ENCODE measurements at places on chromosomes 6 and 20.

GRCh38 chr6:73985891-73986290 lies 289.9 kb downstream of the CD109 start:
- DNase-seq: peak; percentile 86

DNA sequence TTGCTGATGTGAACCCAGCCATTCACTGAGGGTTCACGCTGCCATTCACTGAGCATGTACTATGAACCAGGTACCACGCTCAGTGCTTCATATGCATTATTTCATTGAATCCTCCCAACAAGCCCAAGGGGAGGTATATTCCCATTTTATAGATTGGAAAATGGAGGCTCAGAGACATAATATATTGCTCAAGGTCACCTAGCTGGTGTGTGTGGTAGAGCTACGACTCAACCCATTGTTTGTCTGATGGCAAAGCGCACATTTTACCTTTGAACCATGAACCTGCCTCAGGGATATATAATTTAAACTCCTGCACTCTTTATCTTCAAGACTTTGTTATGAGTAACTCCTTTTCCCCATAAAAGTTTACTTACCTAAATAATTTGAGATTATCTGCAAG lies 28.3 kb downstream of the FERMT1 start:
- DNase-seq: no peak

DNA sequence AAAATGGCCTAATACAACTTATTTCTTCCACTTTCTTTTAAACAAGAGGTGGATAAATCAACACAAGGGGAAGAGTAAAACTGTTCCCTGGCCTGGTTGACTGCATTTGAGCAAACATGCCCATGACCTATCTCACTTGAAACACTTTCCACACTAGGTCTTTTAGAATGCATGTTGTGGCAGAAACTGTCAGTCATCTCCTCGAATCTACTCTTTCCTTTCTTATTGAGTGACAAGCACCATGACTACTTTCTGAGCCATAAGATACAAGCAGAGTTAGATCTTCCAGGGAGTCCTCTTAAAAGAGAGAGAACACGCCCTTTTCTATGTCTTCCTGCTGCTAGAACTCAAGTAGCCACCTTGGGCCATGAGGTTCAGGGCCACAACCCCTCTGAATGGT lies 66.5 kb downstream of the PTPRT start:
- DNase-seq: no peak

GRCh38 chr20:57435498-57436222 lies 44.5 kb downstream of the RBM38 start:
- no peak for DNase-seq

GRCh38 chr20:50558483-50558925 lies 48.3 kb downstream of the PTPN1 start:
- peak; percentile 32 for DNase-seq

- no peak for DNase-seq
These were observed 74.6 kb upstream of the XRN2 start for GRCh38 chr20:21228511-21228910.

DNA sequence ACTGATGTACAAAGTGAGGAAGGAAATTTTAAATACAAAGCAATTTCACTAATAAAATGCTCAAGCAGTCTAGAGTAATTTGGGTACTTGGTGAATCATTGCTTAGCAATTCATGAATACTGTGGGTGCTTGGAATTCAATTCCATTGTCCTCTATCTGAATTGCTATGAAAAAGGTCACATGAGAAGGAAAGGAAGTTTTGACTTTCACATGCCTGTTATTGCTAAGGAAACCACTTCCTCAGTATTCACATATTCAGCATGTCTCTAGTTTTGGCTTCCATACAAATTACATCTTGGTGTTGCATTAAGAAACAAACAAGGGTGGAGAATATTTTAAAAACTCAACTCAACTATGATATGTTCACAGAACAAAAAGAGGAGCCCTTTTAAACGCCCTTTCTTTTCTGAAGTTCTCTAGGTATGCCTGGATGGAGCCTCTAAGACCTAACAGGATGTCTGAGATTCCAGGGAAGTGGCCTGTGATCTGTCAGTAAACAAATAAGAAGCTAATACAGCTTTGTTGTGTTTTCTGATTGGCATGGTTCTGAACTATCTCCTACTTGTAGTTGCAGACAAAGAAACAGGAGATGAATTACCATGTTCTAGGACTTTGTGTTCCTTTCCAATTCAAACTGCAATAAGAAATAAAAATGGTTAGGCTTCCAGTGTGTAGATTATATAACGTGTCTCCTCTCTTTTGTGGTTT lies 190.4 kb downstream of the OGFRL1 start:
- DNase-seq: peak; percentile 91

- no peak for DNase-seq
These were observed 1.4 kb upstream of the GCLC start for GRCh38 chr6:53546281-53546680.

DNA sequence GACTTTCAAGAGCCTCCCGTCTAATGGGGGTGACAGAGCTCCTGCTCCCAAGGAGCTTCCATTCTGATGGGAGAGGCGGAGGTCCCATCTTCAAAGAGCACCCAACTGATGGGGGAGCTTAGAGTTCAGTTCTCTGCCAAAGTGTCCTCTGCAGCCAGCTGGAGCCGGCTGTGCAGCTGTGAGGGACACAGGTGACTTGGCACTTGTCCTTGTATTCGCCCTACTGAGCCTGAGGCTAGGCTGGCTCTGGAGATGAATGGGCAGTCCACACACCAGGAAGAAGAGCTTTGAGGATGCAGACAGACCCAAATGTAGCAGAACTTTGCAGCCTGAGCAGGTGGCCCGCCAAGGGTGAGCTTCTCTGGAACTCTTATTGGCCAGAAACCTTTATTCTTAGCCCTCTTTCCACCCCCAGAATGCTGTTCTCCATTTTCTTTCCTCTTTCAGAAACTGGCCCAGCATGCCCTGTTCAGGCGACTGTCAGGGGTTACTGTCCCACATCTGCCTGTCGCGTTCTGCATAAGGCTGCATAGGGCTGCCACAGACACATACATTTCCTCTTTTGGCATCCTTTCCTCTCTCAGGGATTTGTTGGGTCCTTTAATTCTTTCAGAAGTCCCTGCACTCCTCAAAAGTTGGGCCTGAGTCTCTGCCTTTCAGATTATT lies 108.7 kb upstream of the LRFN2 start:
- no peak for DNase-seq

DNA sequence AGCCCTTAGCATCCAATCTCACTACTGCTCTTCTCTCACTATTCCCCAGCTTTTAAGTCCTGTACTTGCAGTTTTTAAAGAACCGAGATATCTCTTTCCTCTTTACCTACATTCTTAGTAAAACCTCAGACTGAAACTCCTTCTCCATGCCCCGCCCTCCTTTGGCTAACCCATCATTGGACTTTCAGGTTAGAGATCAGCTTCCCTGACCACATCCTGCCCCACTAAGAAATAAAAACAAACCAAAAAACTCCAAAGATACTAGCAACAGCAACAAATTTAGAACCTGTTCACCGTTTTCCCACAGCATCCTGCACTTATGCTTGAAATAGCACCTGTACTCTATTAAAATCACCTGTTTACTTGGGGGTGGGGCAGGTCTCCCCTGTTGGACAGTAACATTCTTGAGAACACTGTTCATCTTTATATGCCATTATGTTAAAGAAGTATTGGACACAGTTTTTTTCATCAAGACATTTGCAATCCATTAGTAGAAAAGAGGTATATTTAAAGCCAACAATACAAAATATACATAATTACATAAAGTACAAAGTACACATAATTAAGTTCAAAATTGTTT lies 16.3 kb upstream of the SMAP1 start:
- no peak for DNase-seq

GRCh38 chr6:72646604-72647485 lies 25.0 kb downstream of the KCNQ5 start:
- DNase-seq: no peak

GRCh38 chr6:144214622-144215401 lies 64.5 kb downstream of the STX11 start:
- DNase-seq: no peak

- DNase-seq: peak; percentile 78
These were observed 93.3 kb downstream of the CD83 start for GRCh38 chr6:14210663-14211561.

DNA sequence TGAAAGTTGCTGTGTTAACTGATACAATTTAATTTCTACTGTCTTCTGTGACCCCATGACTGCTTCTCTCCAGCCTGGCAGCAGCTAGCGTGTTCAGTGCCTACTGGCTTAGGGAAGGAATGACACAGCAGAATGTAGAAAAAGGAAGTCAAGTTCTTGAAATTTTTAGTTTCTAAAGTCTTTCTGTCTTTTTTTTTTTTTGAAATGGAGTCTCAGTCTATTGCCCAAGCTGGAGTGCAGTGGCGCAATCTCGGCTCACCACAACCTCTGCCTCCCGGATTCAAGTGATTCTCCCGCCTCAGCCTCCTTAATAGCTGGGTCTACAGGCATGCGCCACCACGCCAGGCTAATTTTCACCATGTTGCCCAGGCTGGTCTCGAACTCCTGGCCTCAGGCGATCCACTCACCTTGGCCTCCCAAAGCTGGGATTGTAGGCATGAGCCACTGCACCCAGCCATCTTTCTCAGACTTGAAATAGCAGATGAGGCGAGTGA lies 39.3 kb downstream of the PCNA start:
- no peak for DNase-seq

DNA sequence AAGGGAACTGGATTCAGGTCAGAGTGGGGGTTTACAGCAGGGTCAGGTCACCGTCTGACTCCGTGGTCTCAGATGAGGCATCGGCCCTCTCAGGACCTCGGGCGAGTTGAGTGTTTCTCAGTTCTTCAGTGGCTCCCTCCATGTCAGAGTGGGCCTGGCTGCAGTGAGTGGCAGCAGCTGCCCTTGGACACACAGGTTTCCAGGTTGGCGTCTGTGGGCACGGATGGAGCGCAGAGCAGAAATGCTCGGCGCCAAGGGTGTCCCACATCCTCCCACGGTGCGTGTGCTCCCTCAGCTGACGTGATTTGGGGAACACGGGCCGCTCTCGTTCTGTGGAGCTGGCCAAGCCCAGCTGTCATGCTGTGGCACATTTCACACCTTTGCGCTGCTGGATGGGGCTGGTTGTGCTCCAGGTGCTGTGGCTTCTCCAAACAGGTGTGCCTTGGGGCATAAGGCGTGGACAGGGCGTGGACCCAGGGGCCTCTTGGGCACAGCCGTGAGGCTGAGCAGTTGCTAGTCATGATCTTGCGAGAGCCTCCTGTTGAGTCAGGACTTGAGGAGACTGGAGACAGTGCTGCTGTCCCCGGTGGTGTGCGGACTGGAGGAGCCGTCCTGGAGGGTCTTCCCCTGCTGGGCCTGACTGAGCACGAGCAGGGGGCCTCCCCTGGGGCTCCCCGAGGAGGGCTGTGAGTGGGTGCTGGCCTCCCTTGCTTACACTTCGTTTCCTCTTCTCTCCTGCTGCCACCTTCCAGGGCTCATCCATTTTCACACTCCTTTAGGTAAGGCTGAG lies 9.5 kb upstream of the DNAJC5 start:
- no peak for DNase-seq

DNA sequence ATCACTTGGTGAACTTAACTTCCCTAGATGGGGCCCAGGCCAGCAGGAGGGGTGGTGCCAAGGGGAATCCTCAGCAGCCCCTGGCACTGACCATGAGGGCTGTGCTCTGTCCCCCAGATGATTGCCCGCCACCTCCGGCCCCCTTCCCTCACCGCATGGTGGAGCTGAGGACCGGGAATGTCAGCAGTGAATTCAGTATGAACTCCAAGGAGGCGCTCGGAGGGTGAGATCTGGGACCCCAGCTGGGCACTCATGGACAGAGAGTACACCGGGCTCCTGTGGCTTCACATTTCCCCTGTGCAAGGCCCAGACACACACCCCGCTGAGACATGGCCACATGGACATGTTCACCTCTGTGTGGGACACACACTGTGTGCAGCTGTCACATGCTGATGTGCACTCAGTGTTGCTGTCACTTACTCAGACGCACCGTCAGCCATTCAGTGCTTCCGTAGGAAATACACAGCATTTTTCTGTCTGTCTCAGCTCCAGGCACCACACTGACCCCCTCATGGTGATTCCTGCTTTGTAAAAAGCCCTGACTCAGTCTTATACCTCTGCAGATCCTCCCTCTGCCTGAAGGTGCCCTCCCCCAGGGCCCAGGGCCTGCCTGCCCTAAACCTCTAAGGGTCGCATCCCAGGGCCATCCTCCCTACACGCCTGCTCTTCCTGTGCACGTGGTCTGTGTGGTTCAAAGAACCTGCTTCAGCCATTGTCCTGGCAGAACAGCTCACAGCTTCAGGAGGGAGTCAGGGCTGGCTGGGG lies 4.4 kb downstream of the MYLK2 start:
- no peak for DNase-seq

GRCh38 chr6:166341464-166341863 lies 881 bp downstream of the SFT2D1 start:
- DNase-seq: no peak

DNA sequence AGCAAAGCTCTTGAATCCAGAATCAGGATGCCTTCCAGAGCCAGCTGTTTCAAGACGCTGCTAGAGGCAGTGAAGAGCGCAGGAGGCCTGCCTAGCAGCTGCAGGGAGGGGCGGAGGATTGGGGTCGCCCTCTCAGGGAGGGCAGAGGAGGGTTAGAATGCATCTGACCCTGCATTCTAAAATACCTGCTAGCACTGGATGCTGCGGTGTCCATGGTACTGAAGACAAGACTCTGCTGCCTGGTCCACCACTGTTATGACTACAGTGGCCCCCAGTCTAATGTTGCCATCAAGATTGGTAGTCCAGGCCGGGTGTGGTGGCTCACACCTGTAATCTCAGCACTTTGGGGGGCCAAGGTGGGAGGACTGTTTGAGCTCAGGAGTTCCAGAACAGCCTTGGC lies 193.7 kb upstream of the PROKR2 start:
- no peak for DNase-seq

- DNase-seq: no peak
These were observed 194.6 kb downstream of the EPM2A start for GRCh38 chr6:145540741-145541140.

- no peak for DNase-seq
These were observed 5.9 kb upstream of the C6orf136 start for GRCh38 chr6:30641048-30641447.

GRCh38 chr20:36632487-36633284 lies 13.3 kb downstream of the SLA2 start:
- DNase-seq: no peak

DNA sequence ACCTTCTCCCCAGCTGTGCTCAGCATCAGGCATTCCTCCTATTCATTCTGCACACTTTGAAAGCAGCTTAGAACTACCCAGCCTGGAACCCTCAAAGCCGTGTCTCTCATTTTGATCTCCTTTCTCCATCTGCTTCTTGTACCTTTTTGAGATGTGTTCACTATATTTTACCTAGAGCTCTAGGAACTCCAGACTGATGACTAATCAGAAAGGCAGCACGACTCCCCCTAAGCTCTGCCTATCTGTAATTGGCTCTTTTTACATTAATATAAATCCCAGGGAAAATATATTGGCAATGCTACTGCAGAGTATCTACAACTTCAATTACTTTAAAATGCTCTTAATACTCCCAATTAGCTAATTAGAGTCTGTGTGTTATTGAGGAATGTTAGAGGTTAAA lies 671.5 kb downstream of the CBLN4 start:
- DNase-seq: no peak

DNA sequence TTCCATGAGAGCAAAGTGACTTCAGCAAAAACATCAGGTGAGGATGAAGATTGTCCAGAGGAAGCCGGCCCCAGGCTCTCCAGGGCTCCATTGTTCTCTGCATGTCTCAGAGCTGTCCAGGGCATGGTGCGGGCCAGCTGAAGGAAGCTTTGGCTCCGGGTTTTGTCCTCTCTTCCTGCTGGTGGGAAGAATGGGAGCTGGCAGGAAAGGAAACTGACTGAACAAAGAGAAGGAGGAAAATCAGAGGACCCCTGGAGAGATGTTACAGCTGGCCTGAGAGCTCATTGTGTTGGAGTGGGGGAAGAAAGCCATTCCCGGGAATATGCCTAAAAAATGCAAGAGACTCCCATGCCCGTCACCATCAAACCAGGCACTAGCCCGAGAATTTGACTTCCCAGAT lies 27.1 kb downstream of the PRND start:
- no peak for DNase-seq

GRCh38 chr6:5379647-5380242 lies 118.4 kb downstream of the FARS2 start:
- DNase-seq: no peak

Data from fibroblast of skin of left quadriceps (primary cell).